ENCODE measurements at places on chromosomes 13 and 19. TPM values are rescaled to one million over a fixed set of nuclear protein-coding genes. Genes with fewer than 3 reads are reported as not detected.

The LIM2 gene
- not detected for total RNA-seq

The PROZ gene
- total RNA-seq, result not detected

The ADGRE3 gene
- total RNA-seq, result not detected

The ZIM2 gene
- not detected for total RNA-seq

The SERPINE3 gene
- total RNA-seq, result not detected

The MIPEP gene
- 17.7 TPM for total RNA-seq

The ZNF816 gene
- total RNA-seq, result 0.07 TPM

The ZNF880 gene
- total RNA-seq, result 0.36 TPM
